ENCODE measurements at places on chromosomes 5 and 9.

DNA sequence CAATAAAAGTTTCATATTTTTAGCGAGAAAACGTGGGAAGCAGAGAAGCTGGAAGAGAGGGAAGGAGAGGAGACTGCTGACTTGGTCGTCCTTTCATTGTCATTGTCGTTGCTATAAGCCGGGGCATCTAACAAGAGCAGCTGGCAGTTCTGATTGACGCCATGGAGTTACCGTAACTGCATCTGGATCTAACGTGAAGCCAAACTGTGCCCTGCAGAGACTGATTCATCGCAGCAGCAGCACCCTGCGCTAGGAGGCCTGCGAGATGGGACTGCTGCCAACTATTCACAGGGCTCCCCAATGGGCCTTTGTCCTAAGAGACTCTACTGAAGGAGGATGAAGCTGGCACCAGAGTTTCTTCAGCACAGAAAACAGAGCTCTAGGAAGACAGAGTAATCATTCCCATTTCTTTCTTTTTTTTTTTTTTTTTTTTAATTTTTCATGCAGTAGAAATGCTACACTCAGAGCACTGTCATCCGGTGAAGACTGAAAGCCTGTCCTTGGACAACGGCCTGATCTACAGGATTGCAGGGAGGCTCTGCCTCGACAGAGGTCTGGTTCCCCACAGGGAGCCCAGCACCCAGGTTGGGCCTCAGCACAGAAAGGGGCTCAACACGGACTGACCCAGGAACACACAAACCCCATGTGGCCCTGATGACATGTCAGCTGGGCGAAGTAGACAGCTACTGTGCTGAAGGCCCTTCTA is 47.8 kb downstream of the RETREG1 start:
- DNase-seq, result no peak

GRCh38 chr5:29037716-29038115 is 1999.3 kb upstream of the CDH9 start:
- no peak for DNase-seq

DNA sequence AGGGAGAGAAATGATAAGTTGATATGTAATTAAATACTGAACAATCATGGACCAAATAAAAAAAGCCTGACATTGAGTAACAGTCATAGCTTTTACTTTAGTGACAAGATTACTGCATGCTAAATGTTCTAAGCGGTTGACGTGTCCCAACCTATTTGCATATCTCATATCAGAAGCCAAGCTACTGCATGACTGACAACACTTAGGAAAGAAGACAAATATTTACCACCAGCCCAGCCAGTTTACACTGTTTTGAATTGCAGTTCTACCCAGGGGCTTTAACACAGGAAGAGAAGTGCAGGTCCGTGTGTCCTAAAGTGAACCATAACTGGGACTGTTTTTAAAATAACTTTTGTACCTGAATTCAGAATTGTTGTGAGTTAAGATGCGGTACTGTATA is 219.9 kb downstream of the PRDM9 start:
- no peak for DNase-seq

GRCh38 chr5:6786786-6787495 is 73.7 kb downstream of the TENT4A start:
- peak; percentile 53 for DNase-seq

- DNase-seq, result no peak
Observed at GRCh38 chr5:11785771-11786352, 118.4 kb downstream of the CTNND2 start.

GRCh38 chr5:153489611-153490010 is 859 bp upstream of the GRIA1 start:
- no peak for DNase-seq

- DNase-seq, result no peak
Observed at GRCh38 chr5:120454094-120454798, 9.9 kb upstream of the PRR16 start.

GRCh38 chr5:69030358-69031062 is 63.3 kb upstream of the SLC30A5 start:
- DNase-seq, result no peak

- no peak for DNase-seq
Observed at GRCh38 chr5:7517006-7517405, 121.1 kb downstream of the ADCY2 start.

DNA sequence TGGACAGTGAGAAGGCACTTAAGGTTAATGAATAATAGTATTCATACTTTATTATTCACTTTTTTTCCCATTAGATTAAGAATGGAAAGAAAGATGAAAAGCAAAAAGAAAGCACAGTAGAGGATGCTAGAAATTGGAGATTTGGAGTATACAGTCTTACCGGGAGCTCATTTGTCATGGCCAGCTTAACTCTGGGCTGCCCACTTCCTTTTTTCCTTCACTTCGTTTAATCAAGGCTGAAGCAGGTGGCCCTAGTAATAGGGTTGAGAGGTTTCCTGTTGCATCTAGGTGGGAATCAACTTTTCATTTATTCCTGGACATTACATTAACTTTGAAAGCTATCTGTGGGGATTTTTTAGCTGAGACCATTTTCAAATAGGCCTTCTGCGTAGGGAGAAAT is 57.0 kb upstream of the MEGF10 start:
- no peak for DNase-seq

DNA sequence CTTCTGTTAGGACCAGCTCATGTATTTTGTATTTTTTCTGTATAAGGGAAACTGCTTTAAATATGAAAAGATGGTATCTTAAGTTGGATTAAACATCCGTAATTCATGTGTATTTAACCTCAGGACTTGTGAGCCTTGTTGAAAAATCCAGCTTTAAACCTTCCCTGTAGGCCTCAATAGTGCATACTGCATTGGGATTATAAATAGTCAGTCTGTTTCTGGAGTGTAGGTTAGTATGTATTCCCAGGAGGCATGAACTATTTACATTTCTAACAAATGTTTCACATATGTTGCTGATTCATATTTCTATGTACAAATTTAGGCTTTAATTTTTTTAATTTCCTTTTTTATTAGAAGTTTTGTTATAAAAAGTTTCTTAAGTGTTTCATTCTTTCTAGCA is 137.9 kb upstream of the GRHPR start:
- DNase-seq, result no peak

DNA sequence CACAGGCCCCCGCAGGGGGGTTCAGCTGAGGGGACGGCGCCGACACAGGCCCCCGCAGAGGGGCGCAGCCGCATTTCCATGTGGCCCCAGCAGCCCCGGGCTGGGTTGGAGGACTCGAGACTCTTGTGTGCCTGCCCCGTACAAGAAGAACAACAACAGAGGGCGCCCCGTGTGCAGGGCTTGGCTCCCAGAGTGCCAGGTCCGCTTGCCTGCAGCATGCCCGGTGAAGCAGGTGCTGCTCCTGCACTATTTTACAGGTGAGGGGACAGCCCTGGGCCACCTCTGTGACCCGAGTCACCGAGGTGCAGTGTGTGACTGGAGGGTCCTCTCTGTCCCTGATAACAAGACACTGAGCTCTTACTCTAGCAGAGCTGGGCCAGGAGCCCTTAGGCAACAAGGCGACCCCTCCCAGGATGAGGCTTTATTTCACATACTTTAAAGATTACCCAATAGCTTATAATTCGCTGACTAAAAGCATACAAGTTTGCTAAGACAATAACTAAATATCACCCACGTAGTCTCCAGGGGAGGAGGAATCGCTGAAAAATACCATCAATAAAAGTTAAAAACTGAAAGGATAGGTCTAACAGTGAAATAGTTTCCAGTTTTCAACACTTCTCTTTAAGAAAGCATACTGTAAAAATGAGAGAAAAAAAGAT is 41.7 kb upstream of the SLC9A3 start:
- no peak for DNase-seq

DNA sequence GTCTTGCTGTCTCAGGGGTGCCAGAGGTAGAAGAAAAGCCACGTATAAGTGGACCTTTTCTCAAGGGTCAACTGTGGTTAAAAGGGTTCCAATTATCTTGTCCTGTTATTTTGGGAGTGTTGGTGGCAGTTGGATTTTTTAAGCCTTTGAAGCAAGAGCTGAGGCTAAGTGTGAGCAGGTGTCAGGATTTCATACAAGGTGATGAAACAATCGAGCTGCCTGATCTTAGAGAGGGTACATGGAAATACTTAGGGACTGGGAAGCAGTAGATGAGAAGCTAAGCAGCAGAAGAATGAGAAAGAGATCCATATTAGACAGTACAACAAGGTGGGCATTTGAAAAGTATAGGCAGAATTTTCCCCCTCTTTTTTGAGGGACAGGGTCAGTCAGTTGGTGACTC is 23.6 kb downstream of the FOCAD start:
- no peak for DNase-seq

GRCh38 chr5:148467958-148468357 is 84.2 kb downstream of the FBXO38 start:
- DNase-seq, result no peak

- no peak for DNase-seq
Observed at GRCh38 chr5:159082474-159082873, 17.2 kb downstream of the EBF1 start.

- DNase-seq, result no peak
Observed at GRCh38 chr9:93911801-93912554, 43.2 kb downstream of the BARX1 start.

DNA sequence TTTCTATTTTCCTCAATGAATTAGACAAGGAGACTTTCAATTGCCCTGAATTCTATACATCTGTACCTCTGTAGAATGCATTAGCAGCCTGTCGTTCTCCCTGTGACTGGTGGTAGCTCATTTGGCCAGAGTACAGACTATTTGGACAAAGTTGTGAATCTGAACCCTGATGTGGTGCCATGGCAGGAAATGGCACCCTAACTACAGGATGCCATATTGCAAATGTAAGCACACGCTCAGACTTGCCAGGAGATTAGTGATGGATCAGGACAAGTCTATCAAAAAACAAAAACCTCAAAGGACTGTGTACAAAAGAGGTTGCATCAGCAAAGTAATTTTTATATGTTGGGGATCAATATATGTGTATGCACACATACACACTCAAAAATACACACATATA is 58.3 kb downstream of the SVEP1 start:
- DNase-seq, result no peak

GRCh38 chr5:60356745-60357144 is 343.2 kb downstream of the DEPDC1B start:
- DNase-seq, result no peak

- DNase-seq, result no peak
Observed at GRCh38 chr5:158877706-158878105, 222.0 kb downstream of the EBF1 start.

DNA sequence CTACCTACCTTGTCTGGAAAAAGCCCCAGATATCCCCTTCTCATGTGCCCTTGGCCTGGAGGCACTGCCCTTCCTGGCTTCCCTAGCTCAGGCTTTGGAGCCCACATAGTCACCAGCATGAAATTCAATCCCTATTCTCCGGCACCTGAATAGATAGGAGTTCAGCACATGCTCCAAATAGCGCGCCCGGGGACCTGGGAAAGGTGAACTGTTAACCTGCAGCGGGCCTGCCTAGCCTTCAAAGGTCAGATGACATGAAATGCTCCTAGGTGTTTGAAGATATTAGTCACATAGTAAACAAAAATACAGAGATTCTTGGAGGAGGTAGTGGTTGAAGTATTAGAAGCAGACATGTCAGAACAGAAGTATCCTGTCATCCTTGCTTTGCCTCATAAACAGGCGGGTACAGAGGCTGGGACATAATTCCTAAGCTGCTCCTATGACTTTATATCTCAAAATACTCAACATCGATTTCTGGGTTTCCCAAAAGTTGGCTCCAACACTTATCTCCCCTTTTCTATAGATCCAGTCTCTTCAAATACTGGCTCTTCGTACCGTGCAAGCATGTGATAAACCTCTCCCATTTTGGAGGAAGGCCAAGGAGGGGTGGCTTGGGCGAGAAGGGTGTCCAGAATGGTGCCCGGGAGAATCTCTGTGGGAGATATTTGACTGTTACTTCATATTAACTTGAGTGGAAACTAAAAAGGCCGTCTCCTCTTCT is 88.0 kb upstream of the ANKH start:
- no peak for DNase-seq
